ENCODE measurements at places on chromosomes 7 and 10. TPM values are rescaled to one million over a fixed set of nuclear protein-coding genes. Genes with fewer than 3 reads are reported as not detected.

NEUROD6 gene
- not detected for total RNA-seq

WDR37 gene
- total RNA-seq: 14.7 TPM

CLCN1 gene
- total RNA-seq: not detected

LRRTM3 gene
- not detected for total RNA-seq

DLG5 gene
- total RNA-seq: 33.9 TPM

CELF2 gene
- 4.4 TPM for total RNA-seq

SLC39A12 gene
- not detected for total RNA-seq

ANKRD16 gene
- 9.0 TPM for total RNA-seq

APBB1IP gene
- 1.6 TPM for total RNA-seq

TRPV5 gene
- total RNA-seq: not detected

CADPS2 gene
- 11.8 TPM for total RNA-seq

PNLIPRP3 gene
- not detected for total RNA-seq

KEL gene
- total RNA-seq: not detected

PNLIPRP2 gene
- total RNA-seq: not detected

NUTM2E gene
- total RNA-seq: not detected

WAPL gene
- 42.0 TPM for total RNA-seq

STMP1 gene
- 15.3 TPM for total RNA-seq

NUPR2 gene
- total RNA-seq: not detected

CLDN12 gene
- total RNA-seq: 27.9 TPM

AVPI1 gene
- total RNA-seq: 21.0 TPM

MNX1 gene
- not detected for total RNA-seq

MMD2 gene
- not detected for total RNA-seq

SPDYE9 gene
- not detected for total RNA-seq

CHCHD3 gene
- 66.8 TPM for total RNA-seq

POLR2J2 gene
- total RNA-seq: 3.5 TPM
